ENCODE measurements at places on chromosomes 16 and 17.

GRCh38 chr16:27229891-27230470, 26.7 kb downstream of the KDM8 start:
- no peak for DNase-seq

- no peak for DNase-seq
Measured at GRCh38 chr17:21300601-21301571, 16.4 kb downstream of the MAP2K3 start.

- no peak for DNase-seq
Measured at GRCh38 chr17:70859829-70860228, 690.5 kb downstream of the KCNJ2 start.

DNA sequence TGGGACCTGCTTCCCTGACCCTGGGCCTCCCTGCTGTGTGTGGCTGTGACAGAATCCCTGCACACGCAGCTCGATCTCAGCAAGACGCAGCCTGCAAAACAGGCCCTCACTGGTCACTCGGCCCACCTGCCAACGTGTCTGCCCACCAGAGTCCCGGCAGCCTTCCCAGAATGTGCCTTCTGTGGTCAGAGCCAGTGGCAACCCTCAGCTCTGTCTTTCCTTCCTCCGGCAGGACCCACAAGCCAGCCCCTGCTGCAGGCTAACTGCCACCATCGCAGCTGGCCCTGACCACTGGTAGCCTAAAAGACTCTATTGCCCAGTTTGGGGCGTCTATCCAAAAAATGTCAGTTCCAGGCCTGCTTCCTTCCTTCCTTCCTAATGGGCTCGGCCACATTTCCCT, 83.2 kb downstream of the LITAF start:
- DNase-seq: no peak

- no peak for DNase-seq
Measured at GRCh38 chr17:46178550-46179214, 14.5 kb downstream of the KANSL1 start.

GRCh38 chr17:5958850-5959249, 111.3 kb upstream of the WSCD1 start:
- DNase-seq: no peak

DNA sequence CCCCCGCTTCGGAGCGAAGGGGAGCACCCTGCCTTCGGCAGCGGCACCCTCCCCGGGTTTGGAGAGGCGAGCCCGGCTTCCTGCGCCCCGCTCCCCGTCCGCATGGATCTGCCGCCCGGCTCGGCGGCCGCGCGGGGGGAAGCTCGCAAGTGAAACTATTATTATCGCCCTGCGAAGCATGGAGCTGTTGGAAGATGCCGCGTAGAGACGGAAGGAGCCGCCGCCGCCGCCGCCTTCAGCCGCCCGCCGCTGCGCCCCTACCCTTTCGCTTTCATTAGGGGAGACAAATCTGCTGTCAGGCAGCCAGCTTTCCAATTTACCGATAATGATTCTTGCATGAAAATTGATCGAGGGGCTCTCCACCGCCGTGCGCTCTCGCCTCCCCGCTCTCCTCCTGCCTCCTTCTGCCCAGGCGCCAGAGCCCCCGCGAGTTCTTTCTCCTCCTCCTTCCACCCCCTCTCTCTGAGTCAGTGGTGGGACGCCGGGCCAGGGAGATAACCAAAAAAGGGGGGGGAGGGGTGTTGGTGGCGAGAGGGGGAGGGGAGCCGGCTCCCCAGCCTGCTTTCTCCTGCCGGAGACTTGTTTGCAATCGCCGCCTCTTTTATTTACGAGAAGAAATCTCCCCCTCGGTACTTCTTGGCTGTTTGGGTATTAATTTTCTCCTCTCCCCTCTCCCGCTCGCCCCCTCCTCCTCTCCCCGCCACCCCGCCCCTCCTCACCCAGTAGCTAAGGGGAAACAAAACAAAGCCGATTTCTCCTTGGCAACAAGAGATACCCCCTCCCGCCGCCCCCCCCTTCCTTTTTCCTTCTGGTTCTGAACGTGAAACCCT, 58.0 kb upstream of the GSE1 start:
- peak; percentile 49 for DNase-seq

DNA sequence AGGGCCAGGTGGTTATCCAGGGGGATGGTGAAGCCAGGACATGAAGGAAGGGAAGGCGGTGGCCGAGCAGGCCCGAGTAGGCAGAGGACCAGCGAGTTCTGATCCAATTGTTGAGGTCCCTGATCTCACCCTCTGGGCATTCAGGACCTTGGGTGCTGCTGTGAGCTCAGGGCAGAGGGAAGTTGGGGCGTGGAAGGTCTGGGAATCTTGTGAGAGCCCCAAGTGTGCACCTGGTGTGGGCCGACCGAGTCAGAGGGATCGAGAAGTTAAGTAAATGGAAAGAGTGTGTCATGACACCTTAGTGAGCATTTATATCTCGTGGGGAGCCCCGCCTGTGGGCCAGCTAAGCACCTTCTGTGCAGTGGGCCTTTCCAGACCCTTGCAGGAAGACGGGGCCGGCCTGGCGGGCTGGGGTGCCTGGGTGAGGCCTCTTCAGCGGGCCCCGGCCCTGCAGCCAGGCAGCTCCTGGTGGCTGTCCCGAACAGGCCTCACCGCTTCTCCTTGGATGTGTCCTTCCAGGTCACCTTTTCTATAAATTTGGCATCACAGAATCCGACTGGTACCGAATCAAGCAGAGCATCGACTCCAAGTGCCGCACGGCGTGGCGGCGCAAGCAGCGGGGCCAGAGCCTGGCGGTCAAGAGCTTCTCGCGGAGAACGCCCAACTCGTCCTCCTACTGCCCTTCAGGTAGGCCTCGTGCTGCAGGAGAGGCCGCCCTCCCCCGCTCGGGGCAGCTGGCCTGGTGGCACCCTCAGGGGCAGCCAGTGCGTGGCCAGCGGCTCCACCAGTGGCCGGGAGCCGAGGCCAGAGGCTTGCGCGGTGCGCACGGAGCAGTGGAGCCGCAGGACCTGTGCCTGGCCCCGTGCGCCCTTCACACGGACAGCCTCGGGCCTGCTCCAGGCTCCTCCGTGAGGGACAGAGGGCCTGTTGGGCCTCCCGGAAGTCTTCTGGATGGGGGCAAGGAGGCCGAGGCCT, 76.0 kb downstream of the BANP start:
- no peak for DNase-seq

DNA sequence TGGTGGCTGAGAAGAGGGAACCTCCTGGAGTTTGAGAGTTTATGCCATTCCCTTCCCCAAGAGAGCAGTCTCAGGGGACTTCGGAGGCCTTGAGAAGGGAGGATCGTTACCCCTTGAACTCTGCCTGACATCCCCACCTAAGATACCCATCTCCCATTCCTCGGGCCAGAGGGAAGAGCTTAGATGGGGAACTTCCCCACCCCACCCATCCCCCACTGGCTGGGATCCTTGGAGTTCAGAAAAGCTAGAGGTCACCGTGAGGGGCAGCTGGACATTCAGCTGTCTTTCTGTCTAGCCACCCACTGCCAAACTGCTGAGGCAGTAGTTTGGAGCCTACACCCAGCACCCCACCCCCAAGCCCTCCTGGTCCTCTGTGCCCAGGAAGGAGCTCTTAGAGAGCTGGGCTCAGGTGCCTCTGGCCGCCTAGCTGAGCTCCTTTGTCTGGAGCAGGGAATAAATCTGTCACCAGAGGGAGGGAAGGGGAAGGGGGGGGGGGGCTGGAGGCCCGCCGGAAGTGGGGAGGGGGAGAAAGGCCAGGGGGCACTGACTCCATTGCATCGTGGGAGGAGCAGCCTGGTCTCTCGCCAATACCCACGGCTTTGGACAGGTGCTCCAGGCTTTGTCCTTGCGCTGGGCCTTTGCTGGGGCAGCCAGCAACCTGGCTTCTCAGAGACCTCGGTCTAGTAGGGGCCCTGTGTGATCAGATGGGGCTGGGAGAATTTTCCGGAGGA, 1.0 kb downstream of the HSD11B2 start:
- DNase-seq: no peak

GRCh38 chr16:72501739-72502593, 330.0 kb upstream of the PMFBP1 start:
- DNase-seq: no peak

- no peak for DNase-seq
Measured at GRCh38 chr16:48295488-48296281, 48.3 kb upstream of the ABCC11 start.

DNA sequence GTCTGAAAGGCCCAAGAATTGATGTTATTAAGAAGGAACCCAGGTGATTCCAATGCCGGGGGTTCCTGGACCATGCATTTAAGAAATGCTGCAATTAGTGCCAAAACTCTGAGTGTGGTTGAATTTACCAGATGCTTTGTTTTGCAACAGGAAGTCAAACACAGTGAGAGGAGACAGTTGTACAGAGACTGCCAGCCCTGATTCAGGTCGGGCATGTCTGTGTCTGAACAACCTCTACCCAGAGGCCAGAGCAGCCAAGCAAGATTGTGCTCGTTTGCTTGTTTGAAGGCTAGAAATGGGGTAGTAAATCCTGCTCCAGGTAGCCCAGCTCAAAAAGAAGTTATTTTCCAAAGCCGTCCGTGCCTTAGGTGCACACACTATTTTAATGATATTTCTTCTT, 412.4 kb upstream of the ERCC4 start:
- no peak for DNase-seq

Measured in activated CD4-positive, alpha-beta T cell treated with anti-CD3 and anti-CD28 coated beads for 24 hours (primary cell).